T-cell (primary cell): ENCODE measurements at places on chromosomes 2 and 18.

- DNase-seq: no peak
Observed at GRCh38 chr18:51654488-51655326, 457.2 kb upstream of the MEX3C start.

- DNase-seq: no peak
Observed at GRCh38 chr2:99960291-99960690, 182.1 kb downstream of the AFF3 start.

DNA sequence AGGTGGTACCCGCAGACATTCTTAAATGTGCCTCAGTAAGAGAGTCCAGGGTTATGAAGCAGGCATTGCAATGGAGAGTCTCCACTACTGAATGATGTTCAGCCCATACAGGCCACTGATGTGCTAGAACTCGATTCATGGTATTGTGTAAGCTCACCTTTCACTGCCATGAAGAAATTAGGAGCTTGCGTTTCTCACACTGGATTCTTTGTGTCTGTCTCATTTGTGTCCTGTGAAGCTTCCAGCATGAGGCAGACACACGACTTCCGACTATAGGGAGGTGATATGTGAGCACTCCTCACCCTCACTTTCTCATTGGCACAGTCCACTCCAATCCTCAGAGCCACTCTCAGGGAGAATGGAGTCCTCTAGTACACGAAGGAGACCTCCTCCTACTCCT lies 677.4 kb upstream of the RAB6C start:
- DNase-seq: no peak

- no peak for DNase-seq
Observed at GRCh38 chr2:88582030-88582429, 45.2 kb downstream of the EIF2AK3 start.

DNA sequence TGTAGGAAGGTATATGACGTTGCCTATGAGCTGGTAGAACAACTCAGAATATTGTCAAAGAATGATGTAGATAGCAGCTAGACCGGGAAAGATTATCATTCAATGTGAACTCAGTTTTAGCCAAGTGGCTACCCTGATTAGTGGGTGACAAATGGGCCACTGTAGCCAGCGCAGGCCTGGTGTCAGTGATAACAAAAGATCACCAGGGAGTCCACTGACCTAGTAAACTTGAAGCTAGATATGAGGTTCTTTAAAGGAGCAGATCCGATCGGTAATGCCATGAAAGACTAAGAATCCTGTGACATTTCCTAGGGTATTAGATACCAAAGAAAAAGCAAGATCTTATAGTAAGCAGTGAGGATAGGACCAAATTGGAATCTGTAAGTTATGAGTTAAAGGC lies 180.9 kb downstream of the GCA start:
- no peak for DNase-seq

GRCh38 chr2:151252646-151253045 lies 9.0 kb downstream of the RBM43 start:
- DNase-seq: no peak

- no peak for DNase-seq
Observed at GRCh38 chr2:27860111-27860510, 30.1 kb downstream of the RBKS start.

DNA sequence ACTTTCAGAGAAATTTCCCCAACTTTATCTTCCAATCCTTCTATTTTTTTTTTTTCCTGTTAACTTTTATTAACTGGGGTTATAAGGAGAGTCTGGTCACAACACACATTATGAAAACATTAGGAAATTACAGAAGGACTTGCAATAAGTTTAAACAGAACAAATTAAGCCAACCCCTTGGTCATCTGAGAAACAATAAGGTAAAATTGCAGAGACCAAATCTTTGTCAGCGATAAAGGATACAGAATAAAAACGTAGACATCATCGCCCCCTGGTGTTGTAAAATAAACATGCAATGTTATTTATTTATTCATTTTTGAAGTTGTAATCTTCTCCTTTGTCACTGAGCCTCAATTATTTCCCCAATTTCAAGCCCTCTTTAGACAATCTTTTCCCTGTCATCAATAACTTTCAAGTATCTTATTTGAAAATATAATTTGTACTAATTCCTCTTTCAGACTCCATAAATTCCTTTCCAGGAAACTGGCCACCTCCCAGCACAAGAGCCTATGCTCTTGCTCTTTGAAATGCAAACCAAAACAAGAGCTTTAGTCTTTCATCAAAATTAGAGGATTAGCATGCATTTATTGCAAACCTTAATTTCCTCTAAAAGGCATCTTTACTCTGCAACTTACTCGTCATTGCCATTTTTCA lies 19.5 kb downstream of the G6PC2 start:
- no peak for DNase-seq

- no peak for DNase-seq
Observed at GRCh38 chr2:289362-290089, 1.6 kb upstream of the ALKAL2 start.

- no peak for DNase-seq
Observed at GRCh38 chr2:25251071-25251421, 82.7 kb upstream of the POMC start.

DNA sequence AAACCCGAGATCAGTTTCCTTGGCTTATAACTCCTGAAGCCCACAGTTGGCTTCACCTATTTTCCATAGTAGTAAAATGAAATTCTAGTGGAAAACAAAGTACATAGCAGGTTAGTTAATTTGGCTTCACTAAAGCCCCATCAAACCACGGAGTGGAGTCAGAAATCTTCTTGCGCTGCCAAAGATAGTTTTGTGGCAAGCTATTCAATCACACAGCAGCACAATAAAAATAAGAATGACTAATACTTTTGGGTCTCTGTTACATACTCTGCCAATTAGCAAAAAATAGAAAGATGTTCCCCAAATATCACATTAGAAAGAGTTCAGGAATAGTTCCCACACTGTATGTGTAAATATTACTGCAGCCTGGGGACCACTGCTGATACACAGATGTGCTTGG lies 175.2 kb upstream of the NOL4 start:
- DNase-seq: no peak

DNA sequence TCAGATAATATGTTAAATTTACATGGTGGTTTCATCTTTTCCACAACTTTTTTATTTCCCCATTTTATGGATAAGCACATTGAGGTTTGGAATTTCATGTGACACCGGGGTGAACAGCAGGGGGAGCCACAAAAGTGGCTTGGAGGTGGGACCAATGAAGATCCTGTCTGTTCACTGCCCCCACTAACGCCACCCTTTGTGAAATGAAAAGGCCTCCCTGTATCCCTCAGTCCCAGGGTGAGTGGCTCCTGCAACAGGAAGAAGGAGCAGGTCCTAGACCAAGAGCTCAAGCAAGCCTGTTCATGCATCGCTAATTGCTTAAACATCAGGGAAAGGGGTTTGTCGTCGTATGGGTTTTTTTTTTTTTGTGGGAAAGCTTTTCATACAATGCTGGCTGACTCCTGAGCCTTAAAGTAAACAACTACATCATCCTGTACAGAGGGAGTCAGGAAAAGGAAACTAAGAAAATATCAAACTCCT lies 267.8 kb upstream of the EPAS1 start:
- no peak for DNase-seq

DNA sequence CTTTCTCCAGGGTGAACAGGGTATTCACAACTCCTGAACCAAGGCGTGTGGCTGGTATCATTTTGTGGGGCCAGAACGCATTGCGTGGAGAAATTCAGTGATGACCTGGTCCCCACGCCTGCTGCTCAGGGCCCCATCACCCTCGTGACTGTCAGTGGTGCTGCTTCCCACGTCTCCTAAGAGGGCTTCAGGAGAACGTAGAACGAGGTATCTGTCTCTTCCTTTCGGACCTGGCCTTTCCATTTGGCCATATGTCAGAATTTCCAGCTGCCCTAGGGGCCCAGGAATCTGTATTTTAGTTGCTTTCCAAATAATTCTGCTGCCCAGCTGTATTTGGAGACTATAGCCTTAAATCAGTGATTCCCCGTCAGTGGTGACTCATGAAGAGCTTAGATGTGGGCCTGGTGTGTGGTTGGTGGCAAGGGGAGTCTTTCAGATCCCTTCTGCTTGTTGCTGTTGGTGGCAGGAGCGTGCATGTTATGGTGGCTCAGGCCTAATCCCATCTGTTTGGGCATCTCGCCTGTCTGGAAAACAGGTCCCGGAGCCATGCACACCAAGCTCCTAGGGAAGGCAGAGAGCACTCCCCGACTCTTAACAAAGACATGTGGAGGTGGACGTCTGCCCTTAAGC lies 56.4 kb downstream of the NPAS2 start:
- no peak for DNase-seq

GRCh38 chr18:41761333-41762018 lies 193.6 kb upstream of the PIK3C3 start:
- DNase-seq: no peak

GRCh38 chr2:188292348-188293239 lies 920 bp downstream of the GULP1 start:
- no peak for DNase-seq

DNA sequence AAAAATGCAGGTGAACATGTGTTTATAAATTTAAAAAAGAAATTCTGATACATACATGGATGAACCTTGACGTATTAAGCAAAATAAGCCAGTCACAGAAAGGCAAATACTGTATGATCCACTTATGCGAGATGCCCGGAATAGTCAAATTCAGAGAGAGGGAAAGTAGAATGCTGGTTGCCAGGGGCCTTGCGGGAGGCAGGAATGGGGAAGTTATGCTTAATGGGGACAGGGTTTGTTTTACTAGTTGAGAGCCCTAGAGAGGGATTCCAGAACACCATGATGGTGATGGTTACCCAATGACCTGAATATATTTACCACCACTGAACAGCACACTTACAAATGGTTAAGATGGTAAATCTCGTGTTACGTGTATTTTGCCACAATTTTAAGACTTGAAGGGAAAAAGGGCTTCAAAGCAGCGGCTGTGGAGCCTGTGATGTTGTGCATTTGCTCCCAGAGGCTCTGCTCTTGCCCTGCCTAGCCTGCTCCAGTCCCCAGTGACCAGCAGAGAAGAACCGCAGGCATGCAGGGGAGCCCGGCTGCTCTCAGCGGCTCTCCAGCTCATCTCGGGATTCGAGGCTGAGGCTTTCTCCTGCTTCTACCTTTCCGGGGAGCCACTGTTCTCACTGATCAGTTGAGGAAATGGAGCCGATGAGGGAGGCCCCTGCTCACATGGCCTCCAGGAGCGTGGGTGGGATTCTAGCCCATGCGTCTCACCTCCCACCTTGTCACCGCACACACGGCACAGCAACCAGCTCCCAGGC lies 51.7 kb upstream of the TFCP2L1 start:
- no peak for DNase-seq

DNA sequence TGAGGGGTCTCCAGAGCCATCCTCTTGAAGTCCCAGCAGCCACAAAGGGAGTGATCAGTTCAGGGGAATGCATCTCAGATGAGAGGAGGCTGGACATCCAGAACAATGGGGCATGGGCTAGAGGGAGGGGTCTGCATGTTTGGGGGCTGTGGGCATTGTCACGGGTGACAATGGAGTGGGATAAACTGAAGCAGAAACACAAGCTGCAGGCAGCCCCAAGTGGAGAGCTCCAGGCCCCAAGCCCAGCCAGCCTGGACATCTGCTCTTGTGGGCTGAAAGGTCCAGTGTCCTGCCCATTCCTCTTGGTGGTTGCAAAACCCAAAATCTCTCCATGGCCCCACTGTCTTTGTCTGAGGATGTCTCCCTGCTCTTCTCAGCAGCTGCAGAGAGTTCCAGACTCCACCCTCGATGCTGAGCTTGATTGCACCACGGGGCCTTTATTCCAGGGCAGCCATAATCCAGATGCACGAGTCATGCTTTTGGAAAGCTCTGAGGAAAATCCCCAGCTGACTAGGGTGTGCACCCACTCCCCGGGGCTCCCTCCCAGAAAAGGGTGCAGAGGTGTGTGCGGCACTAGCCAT lies 149.4 kb downstream of the TNS1 start:
- no peak for DNase-seq

DNA sequence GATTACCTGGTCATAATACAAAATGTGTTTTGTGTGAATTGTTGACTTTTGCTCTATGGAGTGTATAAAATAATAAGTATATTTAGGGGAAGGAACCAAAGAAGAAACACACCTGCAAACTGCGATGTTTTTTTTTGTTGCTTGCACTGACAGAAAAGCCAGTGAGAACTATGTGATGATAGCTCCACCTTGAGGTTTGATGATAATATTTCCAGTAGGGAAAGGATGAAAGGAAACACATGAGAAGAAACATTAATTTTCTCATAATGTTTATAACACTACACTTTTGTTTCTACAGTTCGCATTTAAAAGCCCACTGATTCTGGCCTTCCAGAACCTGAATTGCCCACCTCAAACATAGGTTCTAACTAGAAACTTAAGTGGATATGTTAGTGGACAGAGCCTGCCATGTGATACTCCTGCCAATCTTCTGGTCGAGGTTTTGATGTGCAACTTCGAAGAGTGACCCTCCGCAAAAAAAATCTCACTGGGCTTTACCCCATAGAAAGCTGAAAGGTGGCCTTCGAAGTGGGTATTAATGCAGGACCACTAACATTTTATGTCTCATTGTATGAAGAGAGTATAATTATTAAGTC lies 476.4 kb upstream of the SPHKAP start:
- no peak for DNase-seq

DNA sequence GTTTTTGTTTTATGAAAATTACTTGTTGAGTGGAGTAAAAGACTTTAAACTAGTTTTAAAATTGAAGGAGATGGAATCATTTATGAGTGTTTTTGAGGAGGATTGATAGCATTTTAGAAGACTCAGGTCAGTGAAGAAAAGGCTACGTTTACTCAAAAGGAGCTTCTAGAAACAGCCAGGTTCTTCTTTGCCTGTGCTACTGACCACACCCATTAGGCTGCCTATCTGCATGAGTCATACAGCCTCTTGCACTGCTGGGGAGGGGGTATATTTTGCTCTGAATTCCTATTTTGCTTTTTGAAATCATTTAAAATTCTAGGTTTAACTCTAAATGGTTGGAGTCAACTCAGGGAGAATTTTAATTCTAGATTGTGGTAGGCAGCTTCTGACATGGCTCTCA lies 22.3 kb downstream of the EFEMP1 start:
- DNase-seq: no peak

DNA sequence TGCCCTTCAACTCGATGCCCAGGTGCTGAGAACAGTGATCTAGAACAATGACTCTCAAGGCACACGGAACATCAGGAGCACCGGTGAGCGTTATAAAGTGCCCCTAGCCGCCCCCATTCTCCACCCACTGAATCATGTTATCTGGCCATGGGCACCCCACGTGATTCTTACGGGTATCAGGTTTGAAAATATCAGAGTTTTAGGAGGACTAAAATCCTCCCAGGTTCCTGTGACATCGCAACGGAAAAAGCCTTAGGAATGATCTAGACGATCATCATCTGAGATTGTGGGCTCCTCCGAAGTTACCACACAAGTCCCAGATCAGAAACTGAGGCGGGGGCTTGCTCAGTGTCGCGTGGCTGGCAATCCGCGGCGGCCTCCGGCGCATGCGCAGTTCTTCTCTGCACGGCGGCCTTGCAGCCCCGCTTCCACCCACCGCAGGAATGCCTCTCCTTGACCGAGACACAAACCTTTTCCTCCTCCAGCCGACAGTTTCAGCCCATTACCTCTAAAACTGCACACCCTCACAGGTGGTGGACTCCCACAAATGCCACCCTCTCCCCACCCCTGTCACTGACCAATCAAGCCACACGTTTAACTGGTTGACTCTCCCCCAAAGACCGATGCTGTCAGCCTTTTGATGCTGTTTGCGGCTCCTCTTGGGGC lies 5.8 kb upstream of the MRPL33 start:
- DNase-seq: peak; percentile 67
